ENCODE measurements at places on chromosomes 7 and 10. TPM values are rescaled to one million over a fixed set of nuclear protein-coding genes. Genes with fewer than 3 reads are reported as not detected.

DNA sequence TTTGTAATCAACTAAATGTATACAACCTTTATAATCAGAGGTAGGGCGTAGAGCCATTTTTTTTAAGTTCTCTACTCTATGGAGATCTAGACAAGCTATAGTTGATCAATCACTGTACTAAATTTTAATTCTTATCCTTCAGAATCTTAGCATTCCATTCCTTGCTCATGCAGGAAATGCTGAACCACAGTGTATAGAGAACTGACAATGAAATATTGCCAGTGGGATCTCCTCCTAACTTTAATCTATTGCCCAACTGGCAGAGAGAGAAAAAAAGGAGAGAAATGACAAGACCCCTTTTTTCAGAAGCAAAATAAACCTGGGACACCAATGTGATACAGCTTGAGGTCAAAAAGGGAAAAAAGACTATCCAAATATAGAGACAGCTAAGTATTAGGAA, 26.4 kb upstream of the PPP3CB start:
- no peaks in the 10 kb centered on the region for H3K36me3 ChIP-seq
- no peak for DNase-seq
- H3K4me3 ChIP-seq: no peak overlapping the region
- no peaks in the 10 kb centered on the region for H3K27me3 ChIP-seq

GRCh38 chr7:121752706-121753105, 120.3 kb upstream of the PTPRZ1 start:
- H3K36me3 ChIP-seq: no peaks in the 10 kb centered on the region
- no peaks in the 10 kb centered on the region for H3K4me1 ChIP-seq
- no peak overlapping the region for H3K27ac ChIP-seq

DNA sequence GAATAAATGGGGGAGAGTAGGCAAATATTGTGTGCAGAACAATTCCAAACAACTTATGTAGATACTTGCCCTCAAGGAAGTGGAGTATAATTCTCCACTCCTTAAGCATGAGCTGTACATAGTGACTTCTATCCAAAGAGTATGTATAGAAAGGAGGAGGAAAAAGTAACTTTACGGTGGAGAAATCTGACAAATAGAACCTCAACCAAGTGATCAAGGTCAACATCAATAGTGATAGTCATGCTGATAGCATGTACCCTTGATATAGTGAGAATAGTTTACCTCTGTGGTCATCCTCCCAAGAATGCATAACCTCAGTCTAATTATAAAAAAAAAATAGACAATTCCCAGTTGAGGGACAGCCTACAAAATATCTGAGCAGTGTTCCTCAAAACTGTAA, 89.1 kb upstream of the NANOS1 start:
- no peak overlapping the region for H3K27ac ChIP-seq
- DNase-seq: no peak
- no peaks in the 10 kb centered on the region for H3K27me3 ChIP-seq
- no peak overlapping the region for H3K4me3 ChIP-seq

DNA sequence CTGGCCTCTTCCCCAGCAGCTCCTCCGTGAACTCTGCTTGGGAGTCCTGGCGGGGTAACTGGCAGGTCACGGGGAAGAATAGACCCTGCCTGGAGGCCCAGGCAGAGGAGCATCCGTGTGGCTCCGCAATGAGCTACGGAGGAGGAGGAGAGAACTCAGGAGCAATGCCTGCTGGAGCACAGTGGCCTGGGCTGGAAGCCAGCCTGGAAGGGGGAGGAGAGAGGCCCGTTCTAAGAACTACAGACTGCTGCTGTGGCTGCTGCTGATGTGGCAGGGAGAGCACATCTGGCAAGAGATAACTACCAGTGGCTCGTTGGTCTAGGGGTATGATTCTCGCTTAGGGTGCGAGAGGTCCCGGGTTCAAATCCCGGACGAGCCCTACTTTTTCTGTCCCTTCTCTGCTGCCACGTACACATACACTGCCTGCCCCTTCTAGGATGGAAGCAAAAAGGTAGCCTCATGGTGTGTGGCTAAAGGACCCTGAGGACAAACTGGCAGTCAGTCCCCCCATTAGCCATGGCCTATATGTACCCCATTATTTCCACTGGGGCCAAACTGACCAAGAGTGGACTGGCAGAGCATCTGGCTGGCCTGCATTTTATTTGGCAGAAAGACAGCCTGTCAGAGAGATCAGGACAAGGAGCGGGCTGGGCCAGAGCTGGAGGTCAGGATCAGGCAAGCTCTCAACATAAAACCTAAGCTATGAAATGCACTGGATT, 7.7 kb upstream of the OPN1SW start:
- H3K36me3 ChIP-seq: no peaks in the 10 kb centered on the region
- H3K4me3 ChIP-seq: no peak overlapping the region

Gene GPRIN2
- not detected for total RNA-seq

Gene LRRN3
- 41.5 TPM for total RNA-seq

Gene ZEB1
- total RNA-seq: 68.7 TPM

Gene CXCL12
- not detected for total RNA-seq
